ENCODE measurements at places on chromosomes 11 and 22.

DNA sequence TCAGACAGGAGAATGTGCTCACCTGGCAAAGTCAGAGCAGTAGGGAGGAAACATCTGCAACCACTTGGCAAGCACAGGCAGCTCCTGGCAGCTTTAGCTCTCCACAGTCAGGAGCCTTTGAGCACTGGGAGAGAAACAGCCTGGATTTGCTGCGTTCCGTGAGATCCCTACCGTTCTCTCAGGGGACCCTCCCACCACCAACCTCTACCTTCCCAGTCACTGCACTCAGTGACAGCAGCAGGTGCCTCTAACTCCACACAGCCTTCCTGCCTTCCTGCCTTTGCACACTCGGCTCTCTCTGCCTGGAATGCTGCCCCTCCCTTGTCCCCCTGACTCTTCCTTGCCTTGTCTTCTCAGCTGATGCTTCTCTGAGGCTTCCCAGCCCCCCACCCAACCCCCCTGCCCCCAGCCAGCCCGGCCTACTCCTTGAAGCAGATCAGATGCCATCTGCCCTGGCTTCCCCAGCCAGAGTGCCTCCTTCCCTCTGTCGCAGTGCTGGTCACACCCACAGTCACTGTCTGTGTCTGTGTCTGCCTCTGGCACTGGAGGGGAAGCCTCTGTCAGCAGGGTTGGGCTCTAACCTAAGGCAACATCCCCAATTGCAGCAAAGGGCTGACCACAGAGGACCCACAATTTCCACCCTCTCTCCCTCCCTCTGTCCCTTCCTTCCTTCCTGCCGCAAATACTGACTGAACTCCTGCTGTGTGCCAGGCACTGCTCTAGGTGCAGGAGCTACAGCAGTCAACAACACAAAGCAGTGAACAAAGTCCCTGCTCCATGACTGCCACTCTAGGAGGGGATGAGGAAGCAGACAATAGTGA lies 14.9 kb upstream of the TSKU start:
- DNase-seq, result no peak

- no peak for DNase-seq
Observed at GRCh38 chr11:63622323-63622722, 8.1 kb upstream of the PLAAT3 start.

DNA sequence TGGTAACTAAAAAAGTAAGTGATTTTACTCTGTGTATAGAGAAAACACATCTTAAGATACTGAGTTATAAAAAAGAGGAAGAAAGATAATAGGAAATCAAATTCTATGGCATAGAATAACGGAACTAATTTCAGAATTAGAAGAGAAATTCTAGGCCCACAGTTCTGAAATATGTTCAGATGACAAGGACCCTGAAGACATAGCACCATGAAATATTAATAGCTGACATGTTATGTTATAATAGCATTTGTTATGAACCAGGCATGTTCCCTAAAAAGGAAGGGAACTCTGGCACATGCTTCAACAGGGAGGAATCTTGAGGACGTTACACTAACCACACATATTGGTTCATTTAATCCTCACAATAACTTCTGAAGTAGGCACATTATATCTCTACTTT lies 32.7 kb downstream of the PRDM10 start:
- no peak for DNase-seq

DNA sequence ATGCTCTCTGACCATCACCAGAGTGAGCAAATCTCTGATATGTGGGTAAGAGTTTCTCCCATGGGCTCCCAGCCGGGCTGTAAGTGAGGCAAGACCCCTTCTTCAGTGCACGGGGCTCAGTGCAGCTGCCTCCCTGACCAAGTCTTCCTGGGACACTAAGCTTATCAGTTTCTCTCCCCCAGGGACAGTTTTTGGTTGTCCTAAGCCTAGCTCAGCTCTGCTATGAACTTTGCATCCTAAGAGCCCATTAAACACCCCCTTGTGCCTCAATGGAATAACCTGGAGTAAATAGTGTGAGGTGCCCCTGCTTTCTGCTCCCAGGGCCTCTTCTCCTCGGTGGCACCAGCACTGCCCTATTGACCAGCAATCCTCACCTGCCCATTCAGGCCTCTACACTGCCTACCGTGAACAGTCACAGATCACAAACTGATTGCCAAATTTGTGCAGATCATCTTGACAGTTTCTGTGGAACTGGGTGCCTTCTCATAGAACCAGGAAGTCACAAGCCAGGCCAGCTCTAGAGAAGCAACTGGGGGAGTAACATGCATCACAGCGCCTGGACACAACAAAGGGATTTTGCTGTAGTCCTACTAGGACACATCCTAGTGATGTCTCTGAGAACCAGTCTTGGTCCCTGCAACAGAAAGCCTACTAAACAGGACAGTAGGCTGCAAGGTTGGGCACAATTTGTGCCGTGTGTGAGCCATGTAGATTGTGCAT lies 19.5 kb upstream of the IGLL5 start:
- DNase-seq, result no peak

GRCh38 chr11:71138737-71139425 lies 113.5 kb downstream of the SHANK2 start:
- no peak for DNase-seq

GRCh38 chr11:124807201-124807600 lies 7.0 kb upstream of the MSANTD2 start:
- no peak for DNase-seq

DNA sequence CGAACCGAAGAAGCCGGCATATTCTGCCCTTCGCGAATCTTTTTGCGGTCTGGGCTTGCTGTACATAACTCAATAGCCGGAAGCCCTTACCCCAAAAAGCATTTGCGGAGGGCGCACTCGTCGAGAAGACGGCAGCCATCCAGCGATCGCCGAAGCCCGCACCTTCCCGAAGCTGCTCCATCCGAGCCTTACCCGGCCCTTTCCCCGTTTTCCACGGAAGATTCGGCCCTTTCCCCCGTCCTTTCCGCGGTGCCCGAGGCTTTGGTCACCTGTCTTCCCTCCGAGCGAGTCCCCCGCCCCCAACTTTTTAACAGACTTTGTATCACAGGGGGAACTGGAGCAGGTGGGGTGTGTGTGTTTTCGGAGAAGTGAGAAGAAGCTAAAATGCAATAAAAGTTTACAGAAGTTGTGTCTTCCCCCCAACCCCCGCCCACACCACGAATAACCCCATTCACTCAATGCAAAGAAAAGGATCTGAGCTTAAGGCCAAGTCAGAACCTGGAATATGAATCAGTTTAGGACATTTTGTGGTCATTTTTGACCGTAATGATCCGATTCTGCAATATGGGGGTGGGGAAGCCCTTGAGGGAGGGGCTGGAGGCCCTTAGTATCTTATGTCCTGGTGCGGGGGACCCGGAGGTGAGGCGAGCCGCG lies 99.0 kb upstream of the HSD17B12 start:
- no peak for DNase-seq

DNA sequence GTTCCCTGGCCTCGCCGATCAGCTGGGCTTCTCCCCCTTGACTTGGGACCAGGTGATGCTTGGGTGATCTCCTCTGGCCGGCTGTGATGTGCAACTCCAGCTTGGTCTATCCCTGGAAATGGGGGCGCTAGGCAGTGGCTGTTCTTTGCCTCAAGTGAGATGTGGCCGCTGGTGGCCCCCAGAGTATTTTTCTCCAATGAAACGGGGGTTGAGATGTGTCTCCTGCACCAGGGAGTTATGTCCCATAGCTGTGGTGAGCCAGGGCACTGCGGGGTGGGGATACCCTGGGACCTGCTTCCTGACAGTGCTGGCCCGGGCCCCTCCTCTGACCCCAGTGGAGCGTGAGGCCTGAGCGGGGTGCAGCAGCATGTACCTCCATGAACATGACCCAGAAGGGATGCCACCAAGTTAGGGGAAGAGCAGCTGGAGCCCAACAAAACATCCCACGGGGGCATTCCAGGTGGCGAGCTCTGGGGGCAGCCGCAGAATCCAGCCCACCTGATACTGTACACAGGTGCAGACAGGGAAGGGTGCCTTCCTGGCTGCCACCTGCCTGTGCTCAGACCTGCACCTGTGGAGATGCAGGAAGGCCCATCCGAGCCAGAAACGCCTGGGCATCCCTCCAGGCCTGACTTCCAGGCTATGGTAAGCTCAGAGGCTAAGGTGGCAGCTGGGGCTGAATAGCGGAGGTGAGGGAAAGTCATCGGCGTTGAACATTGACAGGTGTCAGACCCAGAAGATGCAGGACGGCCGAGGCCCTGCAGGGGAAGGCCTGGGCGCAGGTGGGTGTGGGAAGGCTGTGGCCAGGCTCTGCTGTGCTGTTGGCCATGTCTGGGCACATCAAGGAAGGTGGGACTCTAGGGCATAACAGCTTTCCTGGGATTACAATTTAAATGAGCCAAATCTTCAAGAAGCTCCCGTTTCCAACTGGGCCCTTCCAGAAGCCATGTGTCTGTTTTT lies 97.3 kb downstream of the CTTN start:
- DNase-seq, result no peak

DNA sequence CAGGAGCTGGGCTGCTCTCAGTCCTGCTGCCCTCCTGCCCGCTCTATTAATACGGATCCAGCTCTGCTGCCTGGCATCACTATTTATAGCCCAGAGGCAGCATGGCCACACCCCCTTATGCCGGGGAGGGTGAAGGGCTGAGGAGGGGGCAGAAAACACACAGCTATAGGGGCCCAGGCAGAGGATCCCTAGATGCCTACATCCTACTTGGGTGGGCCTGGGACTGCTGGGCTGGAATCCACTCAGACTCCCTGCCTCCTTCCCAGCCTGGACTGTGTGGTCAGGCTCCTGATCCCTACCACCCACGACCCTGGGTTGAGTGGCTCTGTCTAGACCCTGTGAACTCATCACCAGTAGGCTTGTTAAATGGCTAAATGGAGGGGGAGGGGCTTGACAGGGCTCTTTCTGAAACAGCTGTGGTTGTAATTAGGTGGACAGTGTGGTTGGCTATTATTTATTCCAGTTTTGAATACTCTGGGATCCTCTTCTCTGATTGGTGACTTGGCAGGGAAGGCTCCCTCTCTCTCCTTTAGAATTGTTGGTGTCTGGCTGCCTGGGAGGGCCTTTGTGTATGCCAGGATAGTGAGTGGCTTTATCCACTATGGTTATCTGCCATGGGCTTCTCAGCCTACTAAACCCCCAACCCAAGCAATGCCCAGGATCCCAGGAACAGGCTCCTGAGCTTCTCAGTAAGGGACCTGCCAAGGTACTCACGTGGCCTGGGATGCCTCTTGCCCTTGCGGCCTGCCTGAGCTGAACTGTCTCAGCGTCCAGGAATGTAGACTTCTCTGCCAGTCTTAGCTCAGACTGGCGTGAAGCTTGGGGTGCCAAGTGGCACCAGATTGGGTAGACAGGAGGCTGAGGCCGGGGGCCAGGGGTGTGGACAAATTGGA lies 15.2 kb downstream of the PHLDB1 start:
- DNase-seq, result no peak

Measured in stimulated activated CD8-positive, alpha-beta memory T cell treated with anti-CD3 and anti-CD28 coated beads, Interleukin-4, amount 100 ng/mL, for 4 hours (primary cell).